RPMI7951 (cell line): ENCODE measurements at places on chromosomes 2 and 18. TPM values are rescaled to one million over a fixed set of nuclear protein-coding genes. Genes with fewer than 3 reads are reported as not detected.

GRCh38 chr2:102061962-102062795 lies 70.4 kb downstream of the IL1R2 start:
- peak; percentile 93 for DNase-seq

SKOR2 gene
- total RNA-seq: not detected in 2 replicates

GRCh38 chr2:54569745-54570301 lies 113.7 kb downstream of the SPTBN1 start:
- DNase-seq: no peak

DNA sequence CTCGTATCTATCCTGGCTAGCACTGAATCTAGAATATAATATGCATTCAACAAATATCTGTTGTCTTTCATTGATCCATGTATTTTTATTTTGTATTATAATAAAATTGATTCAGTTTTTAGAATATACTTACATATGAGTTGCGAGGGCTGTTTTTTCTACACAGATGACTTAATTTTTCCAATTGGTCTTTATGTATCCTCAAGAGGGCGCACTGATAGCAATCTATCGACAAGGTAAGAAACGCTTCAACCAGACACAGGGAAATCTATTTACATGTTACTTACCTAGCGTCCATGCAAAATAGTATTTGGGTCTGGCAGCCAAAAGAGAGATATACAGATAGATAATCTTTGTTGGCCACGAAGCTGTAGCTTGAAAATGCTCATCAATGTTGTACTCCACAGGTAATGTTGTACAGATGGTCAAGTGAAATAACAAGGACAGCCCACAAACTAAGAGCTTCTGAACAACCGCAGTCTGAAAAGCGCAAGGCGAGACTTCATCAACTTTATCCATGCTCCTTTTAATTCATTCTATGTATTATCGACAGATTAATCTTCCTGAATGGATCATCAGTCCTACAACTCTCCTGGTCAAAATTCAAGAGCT lies 35.5 kb upstream of the KIDINS220 start:
- peak; percentile 57 for DNase-seq

GRCh38 chr2:27369471-27370025 lies 590 bp downstream of the EIF2B4 start:
- DNase-seq: peak; percentile 66

- DNase-seq: no peak
Observed at GRCh38 chr18:52287151-52287550, 52.8 kb upstream of the DCC start.

MAP3K19 gene
- not detected in 2 replicates for total RNA-seq

GRCh38 chr18:76886112-76886511 lies 63.8 kb downstream of the ZNF236 start:
- no peak for DNase-seq

KATNAL2 gene
- 4.3 and 5.8 TPM in 2 replicates for total RNA-seq

- DNase-seq: peak; percentile 10
Observed at GRCh38 chr2:67036444-67036843, 360.7 kb upstream of the ETAA1 start.

- DNase-seq: no peak
Observed at GRCh38 chr2:29783666-29784065, 137.7 kb downstream of the ALK start.

GRCh38 chr2:185979546-185980071 lies 241.0 kb downstream of the FSIP2 start:
- no peak for DNase-seq

DNA sequence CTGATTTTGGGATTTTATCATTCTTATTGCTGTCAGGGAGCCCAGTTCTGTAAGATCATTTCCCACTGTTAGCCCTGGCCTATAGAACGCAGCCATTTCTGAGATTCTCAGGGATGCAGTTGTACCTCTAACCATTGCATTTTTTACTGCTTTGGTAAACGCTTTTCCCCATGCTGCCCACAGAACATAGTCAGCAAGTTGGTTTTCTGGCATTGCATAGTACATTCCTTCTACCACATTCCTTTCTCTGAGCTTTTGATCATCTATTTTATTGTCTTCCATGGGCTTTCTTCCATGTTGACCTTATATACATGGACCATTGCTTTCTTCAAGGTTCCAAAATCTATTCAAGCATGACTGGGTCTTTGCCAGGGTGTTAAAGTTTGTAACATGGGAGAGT lies 86.8 kb upstream of the ST6GAL2 start:
- peak; percentile 75 for DNase-seq

DNA sequence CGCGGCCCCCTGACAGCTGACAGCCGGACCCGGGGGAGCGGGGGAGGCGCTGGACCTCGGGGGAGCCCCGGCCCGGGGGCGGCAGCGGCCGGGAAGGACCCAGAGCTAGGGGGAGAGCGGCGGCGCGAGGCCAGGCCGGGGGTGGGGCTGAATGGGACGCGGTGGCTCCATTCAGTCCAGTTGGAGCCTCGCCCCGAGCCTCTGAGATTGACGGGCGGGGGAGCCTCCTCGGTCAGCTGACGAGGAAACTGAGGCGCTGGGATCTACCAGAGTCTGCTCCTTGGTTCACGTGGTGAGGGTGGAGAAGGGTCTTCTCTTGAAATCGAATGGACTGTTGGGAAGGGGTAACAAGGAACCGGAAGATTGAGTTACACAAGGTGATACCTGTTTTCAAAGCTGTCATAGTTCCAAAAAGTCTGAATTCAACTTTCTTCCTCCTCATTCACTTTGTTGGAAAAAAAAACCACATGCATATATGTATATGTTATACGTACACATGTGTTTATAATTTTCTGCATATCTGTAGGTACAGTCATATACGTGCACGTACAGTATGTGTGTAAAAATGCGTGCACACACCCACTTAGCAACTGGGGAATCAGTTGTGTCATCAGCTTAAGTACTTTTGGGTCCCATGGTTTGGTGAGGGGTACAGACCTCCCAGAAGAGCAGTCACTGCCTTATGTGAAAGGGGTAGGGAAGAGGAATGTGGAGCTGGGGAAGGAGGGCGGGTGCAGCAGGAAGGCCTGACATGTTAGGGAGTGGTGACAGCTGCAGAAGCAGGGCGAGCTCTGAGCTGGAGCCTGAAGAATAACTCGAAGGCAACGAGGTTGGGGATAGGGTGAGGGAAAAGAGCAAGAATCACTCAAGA lies 628 bp downstream of the PPP1R7 start:
- peak; percentile 8 for DNase-seq

DNA sequence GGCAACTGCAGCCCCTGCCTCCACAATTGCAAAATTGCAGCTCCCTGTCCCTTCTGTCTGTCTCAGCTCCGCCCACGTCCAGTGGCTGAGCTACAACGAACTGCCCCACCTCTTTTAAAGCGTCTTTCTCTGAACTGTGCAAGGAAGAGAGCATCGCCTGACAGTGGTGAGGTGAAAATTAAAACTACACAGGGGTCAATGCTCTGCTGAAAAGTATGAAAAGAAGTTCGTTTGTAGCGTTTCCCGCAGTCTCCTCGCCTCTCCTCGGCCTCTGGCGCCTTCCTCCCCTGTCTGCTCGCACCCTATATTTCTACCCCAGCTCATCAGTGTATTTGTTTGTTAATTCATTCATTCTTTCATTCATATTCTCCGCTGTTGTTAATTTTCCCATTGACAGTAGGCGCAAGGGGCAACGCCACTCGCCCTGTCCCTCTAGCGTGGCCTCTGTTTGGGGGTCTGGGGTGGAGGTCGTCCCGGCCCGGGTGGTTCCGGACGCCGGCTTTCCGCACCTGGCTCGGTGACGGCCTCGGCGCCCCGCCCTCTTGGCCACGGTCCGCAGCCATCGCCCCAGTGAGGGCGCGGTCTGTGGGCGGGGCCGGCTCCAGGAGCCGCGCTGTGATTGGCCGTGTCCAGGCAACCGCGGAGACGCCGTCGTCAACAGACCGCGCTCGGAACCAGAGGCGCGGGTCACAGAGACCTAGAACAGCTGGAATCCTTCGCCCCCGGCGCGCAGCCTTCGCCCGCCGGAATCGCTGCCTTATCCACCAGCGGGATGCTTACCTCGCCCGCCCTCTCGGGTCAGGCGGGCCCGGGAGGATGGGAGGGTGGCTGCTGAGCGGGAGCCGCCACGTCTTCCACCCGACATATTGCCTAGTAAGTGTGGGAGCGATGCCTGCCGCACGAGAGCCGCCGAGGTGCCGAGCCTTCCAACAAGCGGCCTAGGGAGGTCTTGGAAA lies at the start of gene VWA3B:
VWA3B (plus strand) TSS at position 677 of the 956 bp plus-strand sequence. CDS start 5,926 bp downstream, outside the sequence.
- peak; percentile 67 for DNase-seq

ASXL3 gene
- not detected in 2 replicates for total RNA-seq

- DNase-seq: peak; percentile 43
Observed at GRCh38 chr2:213199871-213200270, 48.5 kb upstream of the IKZF2 start.

KIF5C gene
- total RNA-seq: 0.12 and 0.29 TPM in 2 replicates

IL1F10 gene
- total RNA-seq: not detected in 2 replicates

DNA sequence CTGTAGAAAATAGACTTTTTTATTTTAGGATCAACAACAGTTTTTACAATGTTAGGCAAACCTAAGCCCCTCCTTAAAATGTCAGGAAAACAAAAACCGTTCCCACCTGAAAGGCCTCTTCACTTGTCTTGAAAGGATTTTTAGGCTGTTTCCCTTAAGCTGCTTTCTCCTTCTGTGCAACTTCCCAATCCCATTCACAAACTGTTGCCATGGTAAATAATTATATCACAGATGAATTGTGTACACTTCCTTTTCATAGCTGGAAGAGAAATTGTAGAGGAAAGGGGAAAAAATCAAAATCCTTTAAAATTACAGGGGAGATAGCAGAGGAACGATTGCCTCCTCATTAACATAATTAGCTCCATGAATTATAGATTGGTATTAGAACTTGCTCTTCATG lies 1488.0 kb upstream of the CELF4 start:
- DNase-seq: no peak

- DNase-seq: no peak
Observed at GRCh38 chr2:160371251-160372009, 122.2 kb downstream of the RBMS1 start.

TMEM37 gene
- not detected in 2 replicates for total RNA-seq
